GM20000 (cell line): ENCODE measurements at places on chromosomes 7 and 10.
A peak's percentile ranks its signal among the peaks of the same experiment; 100 is the strongest.

DNA sequence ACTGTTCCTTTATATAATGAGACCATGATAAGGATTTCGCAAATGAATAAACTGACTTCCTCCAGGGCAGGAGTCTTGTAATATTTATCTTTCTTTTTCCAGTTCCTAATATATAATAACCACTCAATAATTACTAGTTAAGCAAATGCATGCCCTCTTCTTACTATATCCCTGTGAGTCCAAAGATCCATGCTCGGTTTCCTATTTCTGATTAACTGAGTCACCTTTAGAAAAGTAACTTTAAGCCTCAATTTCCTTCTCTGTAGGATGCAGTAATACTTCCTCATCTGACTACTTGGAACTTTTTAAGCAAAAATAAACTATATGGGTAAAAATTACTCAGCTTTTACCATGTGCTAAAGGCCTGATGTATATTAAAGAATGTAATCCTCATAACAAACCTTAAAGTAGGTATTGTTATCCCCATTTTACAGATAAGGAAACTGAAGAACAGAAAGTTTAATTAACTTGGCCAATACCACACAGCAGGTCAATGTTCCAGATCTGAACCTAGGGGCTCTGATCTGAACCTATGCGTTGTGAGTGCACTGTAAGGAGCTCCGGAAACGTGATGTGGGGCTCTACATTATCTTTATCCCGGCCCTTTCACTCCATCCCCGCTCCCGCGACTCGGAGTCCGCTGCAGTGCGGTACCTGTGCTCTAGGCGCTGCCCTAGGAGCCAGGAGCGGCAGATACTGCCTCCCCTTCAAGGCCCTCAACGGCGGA is 458 bp downstream of the COX15 start:
- no peak for DNase-seq

- DNase-seq = no peak
Measured at GRCh38 chr10:26835025-26835424, 25.7 kb downstream of the ABI1 start.

DNA sequence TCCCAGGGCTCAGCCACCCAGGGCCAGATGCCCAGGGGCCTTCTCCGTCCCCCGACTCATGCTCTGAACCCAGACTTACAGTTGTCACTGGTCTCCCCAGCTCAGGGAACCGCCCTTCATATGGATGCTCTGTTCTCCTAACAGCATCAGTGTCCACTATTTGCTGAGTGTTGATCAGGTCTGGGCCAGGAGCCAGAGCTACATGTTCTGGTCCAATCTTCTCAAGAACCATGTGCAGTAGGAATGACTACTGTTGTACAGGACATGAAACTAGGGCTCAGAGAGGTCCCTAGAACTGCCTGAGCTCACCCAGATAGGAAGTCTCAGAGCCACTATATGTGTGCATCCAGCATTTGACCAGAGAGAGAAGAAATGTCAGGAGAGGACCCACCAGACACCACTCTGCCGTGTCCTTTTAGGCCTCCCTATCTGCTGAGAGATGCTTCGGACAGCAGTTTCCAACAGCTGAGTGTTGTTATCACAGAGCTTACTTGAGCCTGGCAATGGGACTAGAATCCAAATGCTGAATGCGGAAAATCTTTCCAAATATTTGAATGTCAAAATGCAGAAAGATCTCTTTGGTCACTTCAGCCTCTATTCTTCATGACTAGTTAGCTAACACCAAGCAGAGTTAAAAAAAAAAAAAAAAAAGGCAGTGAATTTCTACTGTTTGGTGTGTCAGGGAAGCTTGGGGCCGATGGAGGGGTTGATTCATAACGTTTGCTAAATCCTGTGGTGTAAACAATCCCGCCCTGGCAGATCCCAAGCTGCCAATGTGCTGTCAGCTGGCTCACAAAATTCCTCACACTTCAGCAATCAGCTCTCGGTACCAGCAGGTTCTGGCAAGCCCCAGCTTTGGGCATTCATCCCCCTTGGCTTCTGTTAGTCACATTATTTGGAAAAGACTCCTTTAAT is 246.1 kb downstream of the TNS3 start:
- DNase-seq = no peak

DNA sequence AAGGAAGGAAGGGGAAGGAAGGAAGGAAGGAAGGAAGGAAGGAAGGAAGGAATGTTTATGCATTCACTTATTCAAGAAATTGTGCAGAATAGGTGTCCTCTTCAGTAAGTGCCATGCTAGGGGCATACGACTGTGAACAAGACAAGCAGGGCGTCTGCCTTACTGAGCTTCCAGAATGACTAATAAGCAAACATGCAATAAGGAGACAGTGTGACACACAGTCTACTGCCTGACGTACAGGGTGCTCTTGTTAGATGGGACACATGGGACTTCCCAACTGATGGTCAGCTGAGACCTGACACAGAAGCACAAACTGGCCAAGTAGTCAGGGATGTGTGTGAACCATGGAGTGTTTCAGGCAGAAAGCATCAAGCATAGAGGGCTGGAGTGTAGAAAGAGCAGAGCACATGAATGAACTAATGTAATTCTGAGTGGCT is 18.2 kb downstream of the DNAJC12 start:
- DNase-seq = no peak

GRCh38 chr10:18364987-18365775 is 225.0 kb downstream of the CACNB2 start:
- DNase-seq = no peak

- no peak for DNase-seq
Measured at GRCh38 chr7:140876519-140877248, 48.0 kb downstream of the BRAF start.

GRCh38 chr7:89776980-89777379 is 377.3 kb upstream of the STEAP1 start:
- DNase-seq = no peak

GRCh38 chr10:59917922-59918321 is 11.6 kb upstream of the CCDC6 start:
- no peak for DNase-seq

GRCh38 chr10:26441491-26442214 is 3.5 kb downstream of the APBB1IP start:
- no peak for DNase-seq

- no peak for DNase-seq
Measured at GRCh38 chr10:70809011-70809611, 6.6 kb upstream of the SGPL1 start.

DNA sequence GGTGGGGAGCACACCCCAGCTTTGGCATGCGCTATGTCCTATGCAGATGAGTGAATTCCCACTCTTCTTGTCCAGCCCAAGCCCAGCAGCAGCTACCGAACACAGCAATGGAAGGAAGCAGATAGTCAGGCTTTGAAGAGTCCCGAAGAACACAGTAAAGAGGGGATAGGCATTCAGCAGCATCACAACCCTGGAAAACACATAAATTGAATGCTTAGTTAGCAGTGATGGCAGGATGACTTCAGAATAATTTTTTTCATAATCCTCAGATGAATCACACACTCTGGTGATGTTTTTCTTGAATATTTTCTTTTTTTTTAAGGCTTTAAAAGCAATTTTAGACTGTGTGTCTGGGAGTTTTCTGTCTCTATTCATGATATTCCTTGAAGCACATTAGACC is 95.8 kb downstream of the CFAP58 start:
- DNase-seq = no peak

GRCh38 chr10:70331160-70331485 is 47.3 kb upstream of the NPFFR1 start:
- DNase-seq = no peak

DNA sequence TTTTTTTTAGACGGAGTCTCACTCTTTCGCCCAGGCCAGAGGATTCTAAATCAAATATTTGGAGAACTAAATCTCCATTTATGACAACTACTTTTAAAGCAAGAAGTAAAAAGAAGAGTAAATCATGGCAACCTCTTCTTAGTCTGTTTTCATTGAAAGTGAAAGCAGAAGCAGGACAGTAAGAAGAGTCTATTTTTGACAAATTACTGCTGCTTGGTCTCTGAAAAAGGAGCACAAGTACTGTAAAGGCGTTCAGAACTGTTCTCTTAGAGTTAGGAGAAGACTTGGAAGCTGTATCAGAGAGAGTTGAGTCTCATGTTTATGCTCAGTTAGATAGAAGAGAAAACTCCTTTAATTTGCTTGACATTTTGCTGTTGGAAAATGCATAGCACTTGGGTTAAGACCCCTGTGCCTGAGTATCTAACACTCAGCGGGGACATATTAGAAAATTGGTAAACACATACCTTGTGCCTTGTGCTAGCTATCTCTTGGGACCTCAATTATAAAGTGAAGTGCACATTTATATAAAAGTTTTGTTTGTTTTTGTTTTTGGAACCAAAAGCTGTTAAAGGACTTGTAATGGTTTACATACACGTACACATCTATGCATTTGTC is 433.0 kb downstream of the ANKRD7 start:
- DNase-seq = peak; percentile 17

GRCh38 chr10:101223274-101224059 is 5.8 kb downstream of the LBX1 start:
- DNase-seq = peak; percentile 28

- no peak for DNase-seq
Measured at GRCh38 chr10:14371581-14371980, 40.9 kb upstream of the FRMD4A start.

GRCh38 chr10:91366704-91367103 is 43.4 kb upstream of the HECTD2 start:
- DNase-seq = no peak
